ENCODE measurements at places on chromosomes 7 and 10.
A peak's percentile ranks its signal among the peaks of the same experiment; 100 is the strongest.

GRCh38 chr7:30136117-30136731, 1.4 kb downstream of the MTURN start:
- DNase-seq: peak; percentile 13

DNA sequence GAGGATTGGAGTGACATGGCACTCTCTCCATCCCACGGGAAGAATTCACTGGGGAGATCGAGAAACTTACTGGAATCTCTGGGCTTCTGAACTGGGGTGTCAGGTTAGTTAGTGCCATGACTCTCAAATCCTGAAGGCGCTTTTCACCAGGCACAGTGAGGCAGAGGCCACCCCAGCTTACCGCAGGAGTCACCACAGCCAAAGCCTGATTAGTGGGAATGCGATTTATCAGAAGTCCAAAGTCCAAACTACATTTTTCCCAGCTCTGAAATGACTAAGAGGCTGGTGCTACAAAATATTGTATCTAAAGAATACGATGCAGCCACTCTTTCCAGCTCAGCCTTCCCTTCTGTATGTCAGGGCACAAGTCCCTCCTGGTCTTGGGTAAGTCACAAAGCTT, 334.8 kb upstream of the SHH start:
- DNase-seq: no peak

DNA sequence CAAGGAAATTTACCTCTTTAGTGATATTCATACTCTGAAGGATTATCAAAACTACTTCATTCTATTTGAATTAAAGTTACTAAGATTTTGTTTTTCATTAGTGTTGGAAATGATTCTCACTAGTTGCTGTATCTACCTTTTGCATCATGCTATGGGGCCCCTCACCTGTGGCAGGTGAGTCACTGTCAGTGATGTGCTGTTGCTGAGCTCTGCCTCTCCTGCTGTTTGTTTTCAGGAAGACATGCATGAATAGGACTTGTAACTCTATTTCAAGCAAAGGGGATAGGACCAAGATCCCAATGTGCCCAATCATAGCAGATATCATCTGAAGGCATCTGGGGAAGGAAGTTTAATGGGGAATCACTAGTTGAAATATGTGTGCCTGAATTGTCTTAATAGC, 57.4 kb upstream of the AGR3 start:
- no peak for DNase-seq

GRCh38 chr10:116254422-116255155, 18.4 kb downstream of the GFRA1 start:
- DNase-seq: no peak

- DNase-seq: peak; percentile 45
These were observed 51.3 kb upstream of the STEAP4 start for GRCh38 chr7:88357781-88358525.

DNA sequence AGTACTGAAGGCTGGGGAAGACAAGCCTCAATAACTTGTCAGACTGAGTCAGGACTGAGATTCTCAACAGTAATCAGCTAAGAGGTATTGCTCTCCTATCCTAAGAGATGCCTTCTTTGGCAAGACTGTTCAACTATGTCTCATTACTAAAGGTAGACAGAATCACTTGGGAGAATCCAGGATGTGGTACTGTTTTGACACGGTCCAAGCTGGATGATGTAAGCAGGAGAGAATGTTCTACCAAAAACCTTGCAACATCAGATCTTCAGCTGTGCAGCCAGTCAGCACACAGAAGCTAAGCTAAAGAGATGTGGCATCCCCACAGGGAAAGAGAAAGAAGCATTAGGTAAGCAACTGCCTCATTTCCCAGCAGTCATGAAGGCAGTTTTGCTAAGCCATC, 391.4 kb downstream of the NRG3 start:
- no peak for DNase-seq

GRCh38 chr10:1193561-1193960, 137.4 kb downstream of the WDR37 start:
- DNase-seq: no peak

DNA sequence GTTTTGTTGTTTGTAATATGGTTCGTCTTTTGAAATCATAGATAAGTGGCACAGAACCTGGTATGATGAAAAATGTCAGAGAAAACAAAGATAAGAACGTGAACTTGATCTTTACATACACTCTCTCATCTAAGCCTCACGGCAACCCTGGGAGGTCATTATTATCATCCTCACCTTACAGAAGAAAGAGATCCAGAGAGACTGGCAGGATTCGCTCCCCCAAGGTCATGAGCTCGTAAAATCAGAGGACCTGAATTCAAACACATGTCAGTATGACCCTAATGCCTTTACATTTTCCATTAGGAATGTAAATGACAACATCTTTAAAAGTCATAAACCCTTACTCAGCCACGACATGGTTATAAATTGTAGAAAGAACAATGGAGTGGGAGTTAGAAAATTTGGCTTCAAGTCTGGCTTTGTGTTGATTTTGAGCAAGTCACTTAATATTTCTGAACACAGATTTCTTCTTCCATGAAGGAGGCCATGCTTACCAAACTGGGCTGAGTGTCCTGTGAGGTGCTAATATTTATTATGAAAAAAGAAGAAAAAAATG, 35.9 kb downstream of the HIPK2 start:
- DNase-seq: no peak

DNA sequence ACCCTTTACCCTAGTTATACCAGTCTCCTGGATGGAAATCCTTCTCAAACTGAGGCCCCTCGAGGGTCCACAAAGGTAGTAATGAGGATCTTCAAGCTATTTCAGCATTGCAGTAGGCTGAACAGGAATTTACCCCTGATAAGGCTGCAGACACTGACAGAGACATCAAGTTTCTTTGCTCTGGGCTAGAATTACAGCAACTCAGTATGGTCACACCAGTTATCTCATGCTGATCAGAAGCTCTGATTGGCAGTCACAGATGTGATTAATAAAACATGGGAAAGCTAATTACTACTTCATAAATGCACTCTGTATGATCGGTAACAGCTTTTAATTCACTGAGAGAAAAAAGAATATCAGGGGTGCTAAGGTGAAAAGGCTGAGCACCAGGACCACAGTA, 30.6 kb downstream of the FAM204A start:
- no peak for DNase-seq

- no peak for DNase-seq
These were observed 185.0 kb upstream of the TMEM196 start for GRCh38 chr7:19958309-19958896.

Data from RPMI8226 (cell line).